ENCODE measurements at places on chromosomes 11 and 22. TPM values are rescaled to one million over a fixed set of nuclear protein-coding genes. Genes with fewer than 3 reads are reported as not detected.

SOX10 gene
- not detected for polyA plus RNA-seq

TMPRSS4 gene
- not detected for polyA plus RNA-seq

ZDHHC8 gene
- 4.3 TPM for polyA plus RNA-seq

P2RY2 gene
- polyA plus RNA-seq, result not detected

FLRT1 gene
- polyA plus RNA-seq, result 0.05 TPM

PATE2 gene
- polyA plus RNA-seq, result not detected

AQP11 gene
- 0.84 TPM for polyA plus RNA-seq

APOL2 gene
- 13.4 TPM for polyA plus RNA-seq

NXPE2 gene
- not detected for polyA plus RNA-seq

CSNK2A3 gene
- 0.46 TPM for polyA plus RNA-seq

OR51B5 gene
- polyA plus RNA-seq, result not detected

All from naive thymus-derived CD4-positive, alpha-beta T cell (primary cell).